Stimulated activated CD4-positive, alpha-beta T cell treated with anti-CD3 and anti-CD28 coated beads, Interleukin-4, amount 100 ng/mL, for 4 hours (primary cell): ENCODE measurements at places on chromosomes 2 and 18.

DNA sequence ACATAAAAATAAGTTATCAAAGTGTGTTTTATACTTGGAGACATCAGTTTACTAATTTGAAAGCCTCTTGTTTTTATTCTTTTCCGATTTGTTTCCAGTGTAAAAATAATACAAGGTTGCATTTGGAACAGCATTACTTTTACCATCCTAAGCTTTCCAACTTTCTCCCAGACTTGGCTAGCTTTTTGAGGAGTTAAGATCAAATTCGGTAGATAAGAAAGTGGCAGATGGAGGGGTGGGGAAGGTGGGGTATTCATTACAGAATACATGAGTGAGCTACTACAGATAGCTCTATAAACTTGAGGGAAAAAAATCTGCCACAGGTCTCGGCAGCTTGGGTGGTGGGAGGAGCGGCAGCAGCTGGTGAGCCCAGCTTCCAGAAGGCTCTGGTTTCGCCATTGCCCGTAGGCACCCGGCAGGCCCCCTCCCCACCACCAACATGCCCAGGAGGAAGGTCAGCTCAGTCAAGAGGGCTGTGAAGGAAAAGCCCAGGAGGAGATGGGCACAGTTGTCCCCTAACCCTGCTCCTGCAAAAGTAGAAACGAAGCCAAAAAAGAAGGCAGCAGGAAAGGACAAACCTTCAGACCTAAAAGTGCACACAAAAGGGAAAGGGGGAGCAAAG, 18.6 kb upstream of the RMC1 start:
- DNase-seq = no peak

GRCh38 chr18:64260810-64261209, 111.9 kb upstream of the LINC00305 start:
- no peak for DNase-seq

DNA sequence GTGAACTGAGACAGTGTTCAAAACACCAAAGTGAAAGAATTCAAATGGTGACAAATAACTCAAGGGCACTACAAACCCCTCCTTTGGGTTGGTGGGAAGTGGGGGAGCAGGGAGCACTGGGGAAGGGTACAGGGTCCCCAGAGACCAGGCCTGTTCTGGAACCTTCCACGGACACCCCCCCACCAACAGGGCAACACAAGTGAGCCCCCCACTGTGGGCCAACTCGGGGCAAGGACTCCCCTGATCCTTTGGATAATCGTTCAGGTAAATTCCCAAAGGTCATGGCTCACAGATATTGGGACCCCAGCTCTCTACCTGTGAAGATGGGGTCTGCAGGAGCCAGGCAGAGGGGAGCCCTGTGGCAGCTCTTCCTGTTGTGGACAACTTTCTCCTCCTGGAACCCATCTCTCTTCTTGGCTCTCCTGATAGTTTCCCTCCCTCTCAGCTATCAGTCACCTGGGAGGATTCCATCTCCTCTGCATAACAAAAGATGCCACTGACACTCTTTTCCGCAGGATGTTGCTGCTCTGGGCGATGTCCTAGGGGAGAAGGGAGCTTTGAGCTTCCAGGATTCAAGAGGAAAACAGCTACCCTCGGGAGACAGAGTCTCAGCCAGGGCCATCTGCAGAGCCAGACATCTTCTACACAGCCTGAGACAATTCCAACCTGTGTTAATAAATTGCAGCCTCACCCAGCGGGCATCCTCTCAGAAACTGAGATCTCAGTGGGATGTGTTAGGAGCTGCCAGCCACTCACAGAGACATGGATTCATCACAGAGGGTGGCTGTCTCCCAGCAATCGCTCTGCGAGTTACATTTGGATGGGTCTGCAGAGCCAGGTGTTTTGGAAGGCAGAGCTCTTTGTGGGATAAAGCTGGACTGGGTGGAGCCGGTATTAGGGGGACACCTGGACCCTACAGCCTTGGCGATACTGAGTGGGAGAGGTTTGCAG, 35.4 kb downstream of the MBP start:
- DNase-seq = no peak

DNA sequence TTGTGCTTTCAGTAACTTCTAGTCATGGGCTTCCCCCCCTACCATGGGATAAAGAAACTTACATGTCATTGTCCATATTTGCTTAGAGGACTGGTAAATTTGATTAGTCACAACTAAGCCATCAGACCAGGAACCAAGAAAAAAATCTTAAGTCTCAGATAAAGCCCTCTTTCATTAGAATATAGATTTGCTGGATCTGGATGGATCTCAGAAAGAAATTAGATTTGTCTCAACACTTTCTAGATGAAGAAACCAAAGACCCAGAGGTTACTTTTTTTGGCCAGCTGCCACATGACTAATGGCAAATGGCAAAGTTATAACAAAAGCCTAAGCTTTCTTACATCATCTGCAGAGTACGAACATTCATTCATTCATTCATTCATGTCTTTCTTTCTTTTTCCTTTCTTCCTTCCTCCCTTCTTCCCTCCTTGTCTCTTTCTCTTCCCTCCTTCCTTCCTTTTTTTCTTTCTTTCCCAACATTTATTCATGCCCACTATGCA, 60.2 kb downstream of the CDCA7 start:
- no peak for DNase-seq

DNA sequence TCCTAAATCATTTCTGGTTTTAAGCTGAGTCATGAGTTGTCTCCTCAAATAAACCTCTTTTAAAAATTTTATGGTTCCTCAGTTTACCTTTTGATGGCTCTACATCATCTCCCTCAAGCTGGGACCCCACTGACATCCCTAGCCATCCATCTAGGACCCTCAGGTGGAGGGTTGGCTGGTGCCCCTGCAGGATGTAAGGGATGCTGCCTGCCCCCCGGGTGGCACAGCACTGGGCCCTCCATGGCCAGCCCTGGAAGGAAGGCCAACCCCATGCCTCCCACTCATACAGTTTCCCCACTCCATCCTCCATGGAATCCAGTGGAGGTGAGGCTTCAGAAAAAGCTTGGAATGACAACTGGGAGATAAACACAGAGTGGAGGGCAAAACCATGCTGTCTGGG, 17.2 kb upstream of the GPC1 start:
- DNase-seq = no peak

- no peak for DNase-seq
Measured at GRCh38 chr2:161238265-161238559, 70.0 kb upstream of the PSMD14 start.

DNA sequence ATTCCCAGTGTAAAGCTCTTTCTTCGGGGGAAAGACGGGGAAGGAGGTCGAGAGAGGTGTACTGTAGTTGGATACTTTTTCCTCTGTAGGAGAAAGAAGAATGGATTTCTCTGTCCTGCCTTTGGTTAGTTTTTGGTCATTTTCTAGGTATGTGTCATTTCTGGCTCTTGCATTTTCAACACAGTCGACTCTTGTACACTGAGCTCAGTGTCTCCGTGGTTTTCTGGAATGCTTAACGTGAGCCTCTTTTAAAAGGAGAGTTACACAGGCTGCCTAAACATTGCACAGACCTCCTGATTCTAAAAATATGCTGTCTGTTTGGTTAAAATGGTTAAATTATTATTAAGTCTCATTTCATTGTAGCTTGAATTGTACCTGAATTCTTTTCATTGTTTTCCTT, 21.8 kb upstream of the GLS start:
- no peak for DNase-seq

- no peak for DNase-seq
Measured at GRCh38 chr18:5542515-5543035, 1.2 kb downstream of the EPB41L3 start.

DNA sequence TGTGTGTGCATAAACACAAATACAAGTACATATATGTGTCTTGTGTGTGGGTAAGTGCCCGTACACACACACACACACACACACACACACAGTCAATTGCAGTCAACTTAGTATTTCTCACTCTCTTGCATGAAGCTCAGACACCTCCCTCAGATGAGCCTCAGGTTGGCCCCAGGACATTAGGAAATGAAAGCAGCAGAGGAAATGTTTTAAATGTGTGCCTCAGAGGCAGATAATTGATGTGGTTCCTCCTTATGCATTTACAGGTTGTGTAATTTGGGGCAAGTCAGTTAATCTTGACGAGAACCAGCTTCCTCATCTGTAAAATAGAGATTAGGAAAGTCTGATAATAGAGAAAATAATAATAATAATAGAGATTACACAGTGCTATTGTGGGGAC, 814.0 kb upstream of the ID2 start:
- no peak for DNase-seq

- no peak for DNase-seq
Measured at GRCh38 chr2:234111523-234111922, 61.0 kb downstream of the SPP2 start.

- no peak for DNase-seq
Measured at GRCh38 chr18:13175754-13176210, 42.8 kb upstream of the LDLRAD4 start.

DNA sequence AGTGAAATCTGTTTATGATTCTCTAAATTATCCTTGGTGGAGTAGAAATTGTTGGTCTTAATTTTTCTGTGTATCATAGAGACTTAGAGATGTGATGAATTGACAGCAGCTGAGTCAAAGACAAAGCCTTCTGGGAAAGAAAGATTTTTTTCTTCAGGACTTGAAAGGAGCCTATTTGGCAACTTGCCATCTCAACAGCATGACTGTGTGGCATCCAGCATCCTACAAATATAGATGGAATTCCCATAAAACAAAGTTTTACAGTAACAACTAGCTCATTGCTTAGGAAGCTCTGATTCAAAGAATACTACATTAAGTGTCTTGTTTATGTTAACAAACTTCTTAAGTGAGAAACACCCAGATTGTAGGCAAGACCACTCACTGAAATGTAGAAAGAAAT, 79.2 kb upstream of the SETBP1 start:
- DNase-seq = no peak

- peak; percentile 34 for DNase-seq
Measured at GRCh38 chr2:119387381-119388129, 20.8 kb downstream of the DBI start.

- DNase-seq = no peak
Measured at GRCh38 chr2:51441786-51442185, 409.9 kb upstream of the NRXN1 start.

DNA sequence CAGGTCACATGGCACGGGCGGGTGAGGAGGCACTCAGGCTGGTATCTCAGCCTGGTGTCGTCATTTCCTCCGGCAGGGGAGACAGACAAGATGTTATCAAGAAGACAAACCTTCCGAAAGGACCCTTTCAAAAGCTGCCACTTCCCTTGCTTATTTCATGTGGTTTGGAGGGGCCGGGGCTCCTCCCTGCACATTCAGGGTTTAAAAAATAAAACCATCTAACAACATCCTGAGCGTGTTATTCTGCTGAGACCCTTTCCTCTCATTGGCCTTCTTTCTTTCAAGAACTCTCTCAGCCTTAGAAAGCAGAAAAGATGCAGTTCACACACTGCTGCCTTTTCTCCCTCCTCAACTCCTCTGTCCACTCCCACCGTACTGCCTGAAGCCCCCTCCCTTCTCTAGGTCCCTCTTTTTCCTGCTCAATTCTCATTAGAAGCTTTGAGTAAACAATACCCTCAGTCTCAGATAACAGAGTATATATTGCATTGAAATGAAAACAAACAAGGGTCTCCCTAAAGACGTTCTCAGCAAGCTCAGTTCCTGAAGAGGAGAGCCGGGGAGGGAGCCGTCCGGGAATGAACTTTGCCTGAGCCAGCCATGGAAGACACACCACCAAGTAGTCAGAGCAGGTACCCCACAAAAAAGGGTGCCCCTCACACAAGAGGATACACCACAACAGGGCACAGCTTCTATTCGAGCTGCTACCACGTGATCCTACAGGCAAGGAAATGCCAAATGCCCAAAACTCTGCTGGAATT, 9.7 kb downstream of the SMAD7 start:
- DNase-seq = peak; percentile 54

DNA sequence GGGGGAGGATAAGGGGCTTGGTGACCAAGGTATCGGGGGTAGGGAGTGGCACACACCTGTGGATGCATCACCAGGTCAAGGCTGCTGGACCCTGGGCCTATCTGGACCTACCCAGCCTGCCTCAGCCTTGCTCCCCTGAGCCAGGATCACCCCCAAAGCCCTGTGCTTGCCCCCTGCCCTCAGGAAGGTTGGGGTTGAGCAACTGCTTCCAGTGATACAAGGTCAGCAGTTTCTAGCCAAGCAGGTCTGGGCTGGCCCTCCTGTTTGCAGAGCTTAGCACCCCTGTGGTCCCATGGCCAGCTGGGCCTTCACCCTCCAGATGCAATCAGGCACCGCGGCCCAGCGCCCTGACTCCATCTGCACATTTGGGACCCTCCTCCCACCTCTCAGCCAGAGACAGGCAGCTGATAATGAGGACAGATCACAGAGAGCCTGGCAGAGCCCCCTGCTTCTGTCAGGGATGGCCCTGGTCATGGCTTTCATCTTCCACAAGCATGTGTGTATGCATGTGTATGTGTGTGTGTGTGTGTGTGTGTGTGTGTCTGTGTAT, 154.6 kb downstream of the TFCP2L1 start:
- DNase-seq = no peak

DNA sequence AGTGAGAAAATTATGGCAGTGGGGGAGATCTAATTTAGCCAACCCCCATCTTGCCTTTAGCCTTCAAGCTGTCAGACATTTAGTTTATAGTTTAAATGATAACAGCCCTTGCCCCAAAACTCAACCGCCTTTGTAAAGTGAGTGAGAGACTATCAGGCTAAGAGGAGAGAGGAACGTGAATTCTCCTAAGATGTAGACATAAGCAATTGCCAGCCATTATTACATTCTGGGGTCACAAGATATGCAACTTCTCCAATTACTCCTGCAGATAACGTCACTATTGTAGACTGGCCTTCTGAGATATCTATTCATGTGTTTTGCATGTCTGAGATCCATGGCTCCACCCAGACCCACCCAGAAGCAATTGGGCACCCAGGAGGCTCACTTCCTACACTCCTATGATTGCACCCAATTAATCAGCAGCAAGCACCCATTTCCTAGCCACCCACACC, 307.3 kb downstream of the NBAS start:
- DNase-seq = no peak

DNA sequence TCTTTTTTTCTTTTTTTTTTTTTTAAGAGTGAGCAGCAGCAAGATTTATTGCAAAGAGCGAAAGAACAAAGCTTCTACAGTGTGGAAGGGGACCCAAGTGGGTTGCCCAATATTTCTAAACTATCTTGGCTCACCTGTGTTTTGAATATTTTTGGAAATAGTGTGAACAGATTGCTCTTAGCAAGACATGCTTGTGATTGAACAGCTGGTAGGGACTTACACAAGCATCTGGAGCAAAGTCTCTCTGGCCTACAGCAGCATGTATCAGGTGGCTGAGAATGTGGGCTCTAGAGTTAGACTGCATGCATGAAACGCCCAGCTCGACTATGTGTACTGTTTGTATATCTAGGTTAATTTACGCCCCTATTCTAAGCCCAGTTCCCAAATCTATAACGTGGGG, 40.3 kb upstream of the FBXO11 start:
- DNase-seq = no peak

GRCh38 chr2:101082998-101083397, 68.2 kb downstream of the TBC1D8 start:
- no peak for DNase-seq

DNA sequence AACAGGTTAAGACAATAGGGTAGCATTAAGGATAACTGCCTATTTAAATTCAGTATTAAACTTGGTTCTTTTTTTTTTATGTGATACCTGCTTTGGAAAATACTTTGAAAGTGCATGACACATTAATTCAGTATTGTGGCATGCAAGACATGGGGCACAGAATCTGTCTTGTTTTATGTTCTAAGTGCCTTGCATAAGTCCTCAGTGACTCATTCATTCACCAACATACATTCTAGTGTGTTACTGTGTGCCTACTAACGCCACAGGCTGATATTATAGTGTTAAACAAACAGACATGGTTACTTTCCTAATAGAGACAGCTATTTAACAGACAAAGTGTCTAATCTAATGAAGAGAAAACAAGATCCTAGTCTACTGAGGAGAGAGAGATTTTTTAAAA, 91.7 kb downstream of the GCA start:
- DNase-seq = no peak
